ENCODE measurements at places on chromosomes 7 and 10. TPM values are rescaled to one million over a fixed set of nuclear protein-coding genes. Genes with fewer than 3 reads are reported as not detected.

The VIM gene
- total RNA-seq, result 7,192 TPM

The FFAR4 gene
- not detected for total RNA-seq

The LBX1 gene
- total RNA-seq, result under 0.01 TPM

The C10orf88 gene
- 13.1 TPM for total RNA-seq

The CUZD1 gene
- 0.50 TPM for total RNA-seq

The CALN1 gene
- not detected for total RNA-seq

The PDGFA gene
- 10.8 TPM for total RNA-seq

The FEZF1 gene
- not detected for total RNA-seq

The SPAM1 gene
- total RNA-seq, result not detected

The NACAD gene
- 1.3 TPM for total RNA-seq

The CYP3A7 gene
- total RNA-seq, result 37.8 TPM

The ACBD5 gene
- total RNA-seq, result 29.6 TPM

The NPVF gene
- not detected for total RNA-seq

The GHITM gene
- 259 TPM for total RNA-seq

The GNGT1 gene
- total RNA-seq, result not detected

The COL26A1 gene
- total RNA-seq, result not detected

The SPDYE11 gene
- total RNA-seq, result not detected

The DMBT1 gene
- under 0.01 TPM for total RNA-seq

The BLVRA gene
- total RNA-seq, result 72.8 TPM

The SLC37A3 gene
- total RNA-seq, result 53.5 TPM

The MEST gene
- 38.8 TPM for total RNA-seq

The PPP1R9A gene
- 3.3 TPM for total RNA-seq

The TUBB8 gene
- not detected for total RNA-seq

The SNX10 gene
- under 0.01 TPM for total RNA-seq

The OR9A2 gene
- total RNA-seq, result not detected

The SIRT1 gene
- 21.1 TPM for total RNA-seq

The STEAP4 gene
- 0.99 TPM for total RNA-seq

The FAM13C gene
- total RNA-seq, result 3.9 TPM

The EBF3 gene
- total RNA-seq, result under 0.01 TPM

The TRPV5 gene
- total RNA-seq, result not detected

The IQUB gene
- total RNA-seq, result 0.83 TPM

The IFIT1B gene
- total RNA-seq, result not detected

The IL6 gene
- 22.1 TPM for total RNA-seq

The PLAC9 gene
- 16.7 TPM for total RNA-seq

The KCND2 gene
- total RNA-seq, result 2.1 TPM
